CD4-positive, alpha-beta memory T cell (primary cell): ENCODE measurements at places on chromosomes 13 and 19. TPM values are rescaled to one million over a fixed set of nuclear protein-coding genes. Genes with fewer than 3 reads are reported as not detected.

NPAS1 gene
- 0.64 TPM for total RNA-seq

SEMA6B gene
- total RNA-seq = 2.7 TPM

PALM gene
- not detected for total RNA-seq

LILRB3 gene
- 8.8 TPM for total RNA-seq

MEF2B gene
- 5.2 TPM for total RNA-seq

LILRB1 gene
- 1.6 TPM for total RNA-seq

LIPE gene
- total RNA-seq = 32.5 TPM

KLK15 gene
- not detected for total RNA-seq
